Stimulated activated naive CD4-positive, alpha-beta T cell treated with Interleukin-2 at 50 U/mL for 16 hours (primary cell): ENCODE measurements at places on chromosomes 6 and 20.
A peak's percentile ranks its signal among the peaks of the same experiment; 100 is the strongest.

- DNase-seq = no peak
These were observed 73.7 kb downstream of the EDN1 start for GRCh38 chr6:12363651-12364381.

GRCh38 chr20:49292010-49292409, 14.2 kb upstream of the ZNFX1 start:
- DNase-seq = no peak

DNA sequence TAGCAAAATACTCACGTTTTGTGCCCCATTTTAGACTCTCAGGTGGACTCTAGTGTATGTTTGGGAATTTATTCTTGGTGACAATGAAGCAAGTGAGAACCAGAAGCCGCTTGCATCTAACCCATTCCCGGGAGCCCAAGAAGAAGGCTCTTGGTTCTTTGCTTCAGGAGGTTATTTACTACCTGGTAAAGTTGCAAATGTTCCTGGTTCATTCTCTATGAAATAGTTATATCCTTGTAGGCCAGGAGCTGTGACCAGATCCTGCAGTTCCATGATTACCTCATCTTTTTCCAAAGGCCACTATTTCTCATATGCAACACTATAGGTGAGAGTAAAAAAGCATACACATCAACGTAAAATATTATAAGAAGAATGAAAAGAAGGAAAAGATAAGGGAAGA, 60.9 kb upstream of the FABP7 start:
- no peak for DNase-seq

- DNase-seq = no peak
These were observed 131.2 kb upstream of the AKAP12 start for GRCh38 chr6:151108548-151108947.

DNA sequence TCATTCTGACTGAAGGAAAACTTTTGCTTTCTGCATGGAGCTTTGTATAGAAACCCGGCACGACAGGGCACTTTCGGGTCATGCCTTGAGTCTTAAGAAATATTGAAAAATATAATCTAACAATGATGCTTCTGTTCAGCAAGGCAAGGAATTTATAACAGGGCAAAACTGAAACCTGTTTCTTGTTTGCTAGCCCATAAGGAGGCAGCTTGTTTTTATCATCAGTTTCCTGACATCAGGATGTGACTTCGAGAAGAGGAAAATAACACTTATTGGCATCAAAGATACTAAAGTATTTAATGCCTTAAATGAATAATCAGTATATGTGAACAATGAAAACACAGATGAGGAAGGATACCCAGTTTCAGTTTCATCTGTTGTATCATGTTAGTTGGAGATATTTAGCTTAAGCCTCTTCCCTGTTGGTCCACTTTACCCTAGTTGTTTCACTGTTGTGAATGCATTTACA, 146.5 kb downstream of the CDKAL1 start:
- no peak for DNase-seq

GRCh38 chr6:105974986-105975385, 111.2 kb upstream of the PRDM1 start:
- DNase-seq = no peak

GRCh38 chr6:108687921-108688320, 127.2 kb downstream of the FOXO3 start:
- DNase-seq = no peak

GRCh38 chr20:62479156-62479555, 3.4 kb upstream of the GATA5 start:
- no peak for DNase-seq

GRCh38 chr6:169795196-169795595, 43.8 kb downstream of the ERMARD start:
- DNase-seq = no peak

GRCh38 chr6:28462401-28462800, 19.1 kb upstream of the ZSCAN23 start:
- no peak for DNase-seq

DNA sequence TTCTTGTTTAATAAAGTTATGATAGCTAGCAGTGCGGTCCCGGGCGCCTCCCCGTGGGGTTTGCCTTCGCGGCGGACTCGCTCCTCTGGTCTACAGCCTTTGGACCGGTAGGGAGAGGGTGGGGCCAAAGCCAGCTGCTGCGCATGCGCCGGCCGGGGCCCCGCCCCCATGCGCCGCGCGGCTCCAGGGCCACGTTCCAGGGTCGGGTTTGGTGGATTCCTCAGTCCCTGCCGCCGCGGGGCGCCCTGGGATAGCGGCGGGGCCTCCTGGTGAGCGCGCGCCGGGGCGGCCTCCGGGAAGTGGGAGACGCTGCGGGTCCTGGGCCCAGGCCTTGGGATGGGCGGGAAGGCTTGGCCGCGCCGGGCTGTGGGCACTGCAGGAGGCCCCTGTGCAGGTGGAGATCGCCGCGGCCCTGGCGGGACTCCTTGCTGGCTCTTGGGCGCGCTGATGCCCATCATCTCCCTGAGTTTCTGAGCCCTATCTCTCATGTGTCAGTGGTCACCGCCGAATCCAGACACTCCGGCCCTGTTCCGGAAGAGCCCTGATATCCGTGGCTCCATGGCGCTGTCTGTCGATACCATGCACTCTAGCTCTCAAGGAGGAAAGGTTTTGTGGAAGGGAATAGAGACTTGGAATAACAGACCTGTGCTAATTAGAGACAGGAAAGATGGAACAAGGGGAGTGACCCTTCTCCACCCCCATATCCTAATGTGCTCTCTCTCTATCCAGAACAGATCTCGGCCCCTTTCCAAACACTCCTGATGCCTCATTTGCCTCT, at the start of gene VARS2:
TSS of gene VARS2 (plus strand) at position 163 of the 778 bp plus-strand sequence. CDS start at position 762, 599 bp downstream.
- DNase-seq = peak; percentile 76

DNA sequence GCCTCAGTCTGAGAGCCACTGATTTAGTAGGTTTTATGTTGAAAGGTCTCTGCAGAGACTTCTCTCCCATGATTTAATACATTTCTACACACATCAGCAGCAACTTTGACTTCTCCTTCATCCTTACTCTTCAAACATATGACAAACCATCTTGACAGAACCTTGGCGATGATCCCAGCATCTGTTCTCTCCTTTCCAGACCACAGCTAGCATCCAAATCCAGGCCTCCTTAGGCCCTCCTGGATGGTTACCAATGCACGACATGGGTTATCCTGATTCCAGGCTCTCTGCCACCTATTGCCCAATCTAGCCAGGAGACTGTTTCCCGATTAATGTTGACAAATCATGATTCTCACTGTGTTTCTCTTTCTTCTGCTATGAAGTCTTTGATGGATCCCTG, 16.8 kb downstream of the LAMA4 start:
- DNase-seq = no peak

DNA sequence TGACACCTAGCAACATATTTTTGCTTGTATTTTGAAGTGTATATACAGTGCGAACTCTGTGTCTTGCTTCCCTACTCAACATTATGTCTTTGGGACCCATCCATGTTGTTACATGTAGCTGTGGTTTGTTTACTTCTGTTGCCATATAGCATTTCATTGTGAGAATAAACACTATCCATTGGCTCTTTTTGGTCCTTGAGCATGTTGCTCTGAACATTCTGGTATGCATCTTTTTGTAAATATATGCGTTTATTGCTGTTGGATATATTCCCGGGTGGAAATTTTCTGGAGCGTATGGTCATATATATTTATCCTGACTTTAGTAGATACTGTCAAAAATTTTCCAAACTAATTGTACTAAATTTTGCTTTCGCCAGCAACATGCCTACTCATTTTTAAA, 222.5 kb upstream of the SPTLC3 start:
- no peak for DNase-seq

DNA sequence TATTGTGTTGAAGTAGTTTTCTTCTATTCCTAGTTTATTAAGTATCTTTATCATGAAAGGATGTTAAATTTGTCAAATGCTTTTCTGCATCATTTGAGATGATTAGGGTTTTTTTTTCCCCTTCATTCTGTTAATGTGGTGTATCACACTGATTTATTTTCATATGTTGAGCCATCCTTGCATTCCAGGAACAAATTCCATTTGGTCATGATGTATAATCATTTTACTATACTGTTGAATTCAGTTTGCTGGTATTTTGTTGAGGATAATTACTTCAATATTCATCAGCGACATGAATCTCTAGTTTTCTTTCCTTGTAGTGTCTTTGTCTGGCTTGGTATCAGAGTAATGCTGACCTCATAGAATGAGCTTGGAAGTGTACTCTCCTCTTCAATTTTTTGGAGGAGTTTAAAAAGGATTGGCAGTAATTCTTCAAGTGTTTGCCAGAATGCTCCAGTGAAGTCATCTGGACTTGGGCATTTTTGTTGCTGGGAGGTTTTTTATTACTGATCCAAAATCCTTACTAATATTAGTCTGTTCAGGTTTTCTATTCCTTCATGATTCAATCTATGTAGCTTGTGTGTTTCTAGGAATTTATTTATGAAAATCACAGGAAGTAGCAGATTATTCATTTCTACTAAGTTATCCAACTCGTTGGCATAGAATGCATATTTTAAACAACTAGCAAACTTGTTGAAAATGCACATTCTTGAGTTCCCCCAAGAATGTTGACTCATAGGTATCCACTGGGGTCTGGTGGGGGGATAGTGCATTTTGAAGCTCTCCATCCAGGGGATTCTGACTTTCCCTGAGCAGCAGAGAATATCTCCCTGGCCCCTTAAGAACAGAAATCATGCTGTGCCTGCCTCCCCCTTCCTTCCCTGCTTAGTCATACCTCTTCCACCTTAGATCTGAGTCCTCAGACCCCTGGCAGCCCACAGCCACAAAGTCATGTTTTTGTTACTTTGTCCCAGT, 187.1 kb downstream of the BMP7 start:
- DNase-seq = no peak

DNA sequence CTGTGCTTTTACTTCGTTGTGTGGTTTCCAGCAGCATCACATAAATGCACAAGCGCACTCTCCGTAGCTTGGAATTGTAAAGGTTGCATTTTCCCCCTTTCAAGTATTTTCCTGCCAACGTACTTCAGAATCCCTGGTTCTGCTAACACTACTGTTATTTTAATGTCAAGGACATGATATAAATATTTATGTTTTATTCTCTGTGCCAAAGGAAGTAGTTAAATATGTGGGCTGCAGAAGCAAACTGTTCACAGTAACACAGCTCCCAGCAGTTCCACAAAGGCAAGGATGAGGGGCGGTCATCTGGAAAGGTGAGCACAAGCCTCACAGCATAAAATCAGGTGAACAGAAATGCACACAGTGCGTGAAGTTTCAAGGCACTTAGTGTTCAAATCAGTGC, 85.3 kb upstream of the PDE10A start:
- DNase-seq = no peak

GRCh38 chr6:9554806-9555205, 860.1 kb downstream of the TFAP2A start:
- DNase-seq = no peak

DNA sequence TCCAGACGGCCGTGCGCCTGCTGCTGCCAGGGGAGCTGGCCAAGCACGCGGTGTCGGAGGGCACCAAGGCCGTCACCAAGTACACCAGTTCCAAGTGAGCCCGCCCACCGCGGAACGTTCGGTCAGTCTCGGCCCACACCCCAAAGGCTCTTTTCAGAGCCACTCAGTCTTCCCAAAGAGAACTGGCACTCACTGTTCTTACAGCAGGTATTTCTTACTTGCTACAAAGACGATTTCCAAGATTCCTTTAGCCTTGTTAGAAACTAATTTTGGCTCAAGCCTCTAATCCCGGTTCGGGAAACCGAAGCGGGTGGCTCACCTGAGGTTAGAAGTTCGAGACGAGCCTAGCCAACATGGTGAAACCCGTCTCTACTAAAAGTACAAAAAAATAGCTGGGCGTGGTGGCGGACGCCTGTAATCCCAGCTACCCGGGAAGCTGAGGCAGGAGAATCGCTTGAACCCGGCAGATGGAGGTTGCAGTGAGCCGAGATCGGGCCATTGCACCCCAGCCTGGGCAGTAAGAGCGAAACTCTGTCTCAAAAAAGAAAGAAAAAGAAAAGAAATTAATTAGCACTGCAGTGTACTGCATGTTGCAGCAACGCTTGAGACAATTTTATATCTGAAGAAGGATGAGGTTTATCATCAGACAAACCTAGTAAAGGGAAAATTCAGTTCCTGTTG, 73.1 kb downstream of the OR2B2 start:
- no peak for DNase-seq

DNA sequence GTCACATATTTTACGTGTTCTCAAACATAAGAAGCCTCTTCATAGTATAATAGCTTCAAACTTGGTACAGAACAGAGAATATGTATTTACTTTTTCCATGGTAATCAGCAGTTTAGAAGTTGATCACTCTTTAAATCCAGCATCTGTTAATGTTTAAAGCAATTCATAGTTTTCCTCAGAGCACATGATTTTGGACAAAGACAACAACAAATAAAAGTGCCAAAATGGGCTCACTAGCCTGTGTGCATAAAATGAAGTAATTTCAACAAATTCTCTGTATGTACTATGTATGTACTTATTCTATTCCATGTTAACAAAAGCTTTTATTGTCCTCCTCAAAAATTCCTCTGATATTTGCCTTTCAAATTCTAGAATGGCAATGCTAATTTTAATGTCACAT, 38.1 kb upstream of the UST start:
- no peak for DNase-seq

DNA sequence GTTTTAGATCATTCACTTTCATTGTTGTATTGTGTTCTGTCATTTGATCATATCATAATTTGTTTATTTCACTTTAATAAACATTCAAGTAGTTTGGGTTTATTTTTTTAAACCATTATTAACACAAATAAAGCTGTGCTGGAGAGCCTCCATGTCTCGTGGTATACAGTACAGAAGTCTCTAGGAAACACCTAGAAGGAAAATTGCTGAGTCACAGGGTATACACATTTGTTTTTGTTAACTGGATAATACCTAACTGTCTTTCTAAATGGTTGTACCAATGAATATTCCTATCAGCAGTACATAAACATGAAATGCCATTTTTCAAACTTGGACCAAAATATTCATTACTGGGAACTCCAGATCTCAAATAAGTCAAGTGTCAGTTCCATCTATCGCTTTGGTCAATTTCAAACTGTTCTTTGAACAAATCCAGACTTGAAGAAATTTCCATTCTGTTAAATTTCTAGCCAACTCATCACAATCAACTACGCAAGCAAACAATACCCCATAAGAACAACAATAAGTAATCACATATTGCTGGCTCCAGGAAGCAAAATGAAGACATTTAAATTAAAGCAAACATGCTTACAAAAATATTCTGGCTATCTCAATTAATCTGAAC, 138.1 kb downstream of the ATXN1 start:
- DNase-seq = no peak

- no peak for DNase-seq
These were observed 1.5 kb upstream of the TMEM200A start for GRCh38 chr6:130364224-130364780.
